Amniotic epithelial cell (primary cell): ENCODE measurements at places on chromosomes 3 and 15.

DNA sequence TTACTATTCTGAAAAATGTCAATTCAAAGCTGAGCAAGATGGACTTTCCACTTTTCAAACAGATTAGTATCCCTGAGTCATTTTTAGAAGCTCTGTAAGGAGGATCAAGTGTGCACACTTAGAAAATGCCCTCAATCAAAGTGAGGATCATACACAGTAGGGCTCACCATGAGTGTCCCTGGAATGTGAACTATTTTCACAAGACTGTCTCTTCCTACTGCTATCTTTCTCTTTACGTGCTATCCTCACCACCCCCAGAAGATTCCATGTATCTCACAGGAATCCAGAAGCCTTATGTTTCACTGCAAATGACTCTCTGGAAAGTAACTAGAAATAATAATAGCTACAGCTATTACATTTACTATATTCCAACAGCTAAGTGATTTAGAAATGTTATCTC is 349.9 kb upstream of the TGFBR2 start:
- DNase-seq: peak; percentile 64

DNA sequence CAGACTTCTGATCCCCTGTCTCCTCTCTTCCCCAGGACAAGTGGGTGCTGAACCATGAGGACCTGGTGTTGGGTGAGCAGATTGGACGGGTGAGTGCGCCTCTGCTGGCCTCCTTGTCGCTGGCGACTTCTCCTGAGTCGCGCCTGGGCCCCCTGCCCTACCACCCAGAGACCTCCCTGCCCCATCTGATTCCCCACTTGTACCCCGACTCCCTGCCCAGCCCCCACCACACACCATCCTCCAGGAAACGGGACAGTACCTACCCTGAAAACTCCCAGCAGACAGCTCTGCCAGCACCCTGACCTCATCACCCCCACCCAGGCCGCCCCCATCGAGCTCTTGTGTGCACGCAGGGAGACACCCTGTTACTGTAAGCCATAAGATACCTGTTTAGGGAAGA is 7.7 kb downstream of the FES start:
- DNase-seq: no peak

DNA sequence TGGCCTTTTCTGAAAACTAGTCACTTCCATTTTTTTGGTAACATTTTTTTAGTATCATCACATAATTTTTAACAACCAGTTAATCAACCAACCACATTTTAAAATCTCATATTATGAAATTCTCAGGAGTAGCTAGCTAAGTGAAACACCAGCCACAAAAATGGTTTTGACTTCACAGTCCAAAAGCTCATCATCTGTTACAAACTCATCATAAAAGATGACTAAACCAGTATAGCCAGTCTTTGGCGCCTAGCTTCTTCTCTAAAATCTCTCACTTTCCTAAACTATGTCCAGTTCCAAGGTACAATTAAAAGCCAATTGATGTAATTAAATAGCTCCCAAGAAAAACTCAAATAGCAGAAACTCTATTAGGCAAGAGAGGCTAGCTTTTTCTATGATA is 88.2 kb upstream of the ZNF385D start:
- peak; percentile 1 for DNase-seq

- no peak for DNase-seq
Measured at GRCh38 chr3:181932039-181932438, 220.3 kb downstream of the SOX2 start.

DNA sequence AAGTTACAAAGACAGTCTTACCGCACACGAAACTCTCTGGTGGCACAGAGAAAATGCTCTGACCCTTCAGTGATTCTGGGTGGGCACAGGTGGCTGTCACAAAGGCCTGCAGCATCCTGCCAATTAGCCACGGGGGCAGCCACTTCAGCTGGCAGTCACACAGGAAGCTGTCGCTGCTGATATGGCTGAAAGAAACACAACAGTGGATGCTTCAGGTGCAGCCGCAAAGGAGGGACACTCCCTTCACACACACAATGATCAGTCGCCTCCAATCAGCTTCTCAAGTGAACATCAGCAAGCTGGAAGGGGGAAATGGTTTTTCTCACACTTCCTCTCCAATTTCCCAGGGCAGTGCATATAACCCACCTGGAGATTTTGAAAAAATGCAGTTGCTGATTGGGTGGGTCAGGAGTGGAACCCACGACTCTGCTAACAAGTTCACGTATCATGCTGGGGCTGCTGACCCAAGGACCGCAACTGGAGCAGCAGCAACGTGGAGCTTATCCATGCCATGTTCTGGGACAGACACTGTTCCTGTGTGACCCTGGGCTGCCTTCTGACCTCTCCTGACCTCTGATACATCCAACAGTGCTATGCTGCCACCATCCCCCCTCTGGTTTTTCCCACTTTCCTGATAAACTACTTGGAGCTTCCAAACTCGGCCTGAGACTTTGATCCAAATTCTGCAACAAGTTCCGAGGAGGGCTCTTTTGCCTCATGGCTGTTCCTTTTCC is 106.6 kb downstream of the LRIG1 start:
- peak; percentile 5 for DNase-seq

GRCh38 chr3:141279077-141279967 is 47.7 kb downstream of the PXYLP1 start:
- peak; percentile 37 for DNase-seq

- peak; percentile 73 for DNase-seq
Measured at GRCh38 chr3:125116311-125117080, 60.7 kb upstream of the HEG1 start.

GRCh38 chr3:14513566-14514322 is 26.4 kb downstream of the GRIP2 start:
- DNase-seq: no peak

- DNase-seq: peak; percentile 64
Measured at GRCh38 chr15:41940441-41940857, 31.9 kb downstream of the EHD4 start.

- DNase-seq: no peak
Measured at GRCh38 chr15:37057831-37058230, 42.5 kb downstream of the MEIS2 start.

DNA sequence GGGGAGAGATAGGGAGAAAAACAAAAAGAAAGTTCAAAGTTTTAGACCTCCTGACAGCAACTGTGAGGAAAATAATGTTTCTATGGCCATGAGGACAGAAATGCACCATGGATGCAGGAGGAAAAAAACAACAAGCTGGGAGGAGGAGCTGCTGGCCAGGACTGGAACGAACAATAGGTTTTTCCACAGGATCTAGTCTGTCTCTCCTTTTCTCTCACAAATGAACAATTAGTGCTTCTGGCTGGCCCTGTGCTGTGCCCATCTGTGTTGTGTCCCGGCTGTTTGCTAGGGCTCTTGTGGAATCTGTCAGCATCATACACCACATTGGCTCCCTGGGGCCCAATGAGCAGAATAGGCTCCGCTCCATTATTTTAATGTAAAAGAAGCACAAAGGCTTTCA is 15.2 kb downstream of the GK5 start:
- DNase-seq: peak; percentile 35
